H1 (cell line): ENCODE measurements at places on chromosomes 2 and 18.

- DNase-seq: no peak
These were observed 40.0 kb downstream of the COA5 start for GRCh38 chr2:98568161-98568956.

DNA sequence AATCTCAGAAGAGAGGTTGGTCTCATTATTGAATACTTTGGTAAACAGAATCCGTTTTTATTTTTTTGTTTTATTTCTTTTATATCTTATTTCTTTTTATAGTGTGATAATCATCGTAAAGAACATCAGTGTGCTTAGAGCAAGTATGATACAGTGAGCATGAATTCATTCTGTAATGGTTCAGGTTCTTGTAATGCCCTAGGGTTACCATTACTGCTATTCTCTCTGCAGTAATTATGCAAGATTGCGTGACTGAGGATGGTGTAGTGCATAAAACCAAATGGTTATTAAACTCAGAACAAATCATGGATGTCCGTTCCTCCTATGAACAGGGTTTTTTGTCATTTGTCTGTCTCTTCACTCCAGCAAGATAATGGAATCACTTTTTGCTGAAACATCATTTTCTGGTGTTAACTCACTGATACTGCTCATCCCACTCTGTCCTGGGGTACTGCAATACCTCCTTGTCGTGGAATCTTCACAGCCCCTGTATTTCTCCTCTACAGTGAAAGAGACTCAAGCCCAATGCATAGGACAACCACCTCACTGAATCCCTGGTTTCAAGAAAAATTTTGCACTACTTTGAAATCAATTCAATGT is 274.8 kb upstream of the ST6GAL2 start:
- DNase-seq: no peak

- no peak for DNase-seq
These were observed 131.4 kb upstream of the SLC1A4 start for GRCh38 chr2:64857581-64858471.

GRCh38 chr2:110842048-110842447 is 109.7 kb downstream of the ACOXL start:
- no peak for DNase-seq

DNA sequence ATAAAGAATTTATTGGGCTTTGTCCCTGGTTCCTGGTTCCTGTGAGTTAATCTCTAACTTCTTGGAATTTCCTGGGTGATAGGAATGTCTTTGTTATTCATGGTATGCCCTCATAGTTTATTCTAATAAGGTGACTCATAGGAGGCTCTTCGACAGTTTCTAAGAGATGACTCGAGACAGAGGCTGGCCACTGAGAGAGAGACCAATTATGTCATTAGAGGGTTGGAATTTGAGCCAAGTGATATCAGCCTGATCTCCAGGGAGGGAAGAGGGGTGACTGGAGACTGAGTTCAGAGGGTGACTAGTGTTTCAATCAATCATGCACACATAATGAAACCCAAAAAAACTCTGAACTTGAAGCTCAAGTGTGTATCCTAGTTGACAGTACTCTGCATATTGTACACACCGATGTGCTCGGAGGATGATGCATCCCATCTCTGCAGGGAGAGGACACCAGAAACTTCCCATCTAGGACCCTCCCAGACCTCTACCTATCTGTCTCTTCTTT is 185.7 kb downstream of the MTCL1 start:
- DNase-seq: peak; percentile 60

DNA sequence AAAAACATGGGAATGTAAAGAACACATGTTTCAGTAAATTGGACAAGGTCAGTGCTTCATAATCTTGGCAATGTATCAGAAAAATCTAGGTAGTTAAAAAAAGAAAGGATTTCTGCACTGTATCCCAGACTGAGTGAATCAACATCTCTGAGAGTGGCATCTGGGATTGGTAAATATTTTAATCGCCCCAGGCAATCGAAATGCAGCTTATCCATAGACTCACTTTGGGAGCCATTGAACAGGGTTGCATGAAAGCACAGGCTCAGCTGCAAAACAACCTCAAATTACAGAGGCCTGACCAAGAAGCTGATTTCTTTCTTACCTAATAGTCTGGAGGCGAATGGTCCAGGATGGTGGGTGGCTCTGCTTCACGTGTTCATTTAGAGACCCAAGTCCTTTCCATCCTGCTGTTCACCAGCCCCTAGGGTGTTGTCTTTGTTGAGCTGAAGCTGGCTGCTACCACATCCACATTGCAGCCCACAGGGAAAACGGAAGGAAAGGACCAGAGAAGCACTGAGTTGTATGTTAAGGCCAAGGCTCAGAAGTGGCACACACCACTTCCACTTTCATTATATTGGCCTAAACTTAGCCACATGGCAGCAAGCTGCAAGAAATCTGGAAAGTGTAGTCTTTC is 59.0 kb downstream of the MOGAT1 start:
- DNase-seq: no peak

GRCh38 chr18:31710826-31711225 is 26.4 kb upstream of the B4GALT6 start:
- DNase-seq: no peak

DNA sequence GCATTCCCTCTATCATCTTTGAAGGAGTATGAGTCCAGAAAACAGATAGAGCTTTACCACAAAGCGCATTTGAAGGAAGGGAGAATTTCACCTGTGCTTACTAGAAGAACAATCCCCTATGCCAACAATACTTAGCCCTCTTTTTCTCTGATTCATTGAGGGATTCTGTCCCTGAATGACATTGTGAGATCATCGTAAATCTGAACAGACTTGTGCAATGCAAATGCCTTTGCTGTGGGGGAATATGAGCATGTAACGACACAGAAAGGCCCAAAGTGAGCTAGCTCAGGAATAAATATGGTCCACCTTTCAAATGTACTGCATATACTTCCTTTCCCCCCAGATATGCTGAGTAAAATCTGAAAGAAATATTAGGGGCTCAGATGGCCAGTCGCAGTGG is 67.6 kb downstream of the SCN1A start:
- no peak for DNase-seq

GRCh38 chr2:25388491-25388890 is 46.8 kb upstream of the DNMT3A start:
- DNase-seq: no peak

GRCh38 chr18:70359071-70359470 is 70.2 kb downstream of the SOCS6 start:
- no peak for DNase-seq

GRCh38 chr2:86413296-86414094 is 27.7 kb upstream of the KDM3A start:
- DNase-seq: no peak

- no peak for DNase-seq
These were observed 78.8 kb downstream of the HNRNPLL start for GRCh38 chr2:38523728-38524437.

- DNase-seq: no peak
These were observed 416.7 kb upstream of the CRIM1 start for GRCh38 chr2:35938838-35939237.

GRCh38 chr18:63177919-63178821 is 141.4 kb downstream of the BCL2 start:
- DNase-seq: no peak

GRCh38 chr18:75051757-75052156 is 157.2 kb downstream of the PTGR3 start:
- DNase-seq: no peak

DNA sequence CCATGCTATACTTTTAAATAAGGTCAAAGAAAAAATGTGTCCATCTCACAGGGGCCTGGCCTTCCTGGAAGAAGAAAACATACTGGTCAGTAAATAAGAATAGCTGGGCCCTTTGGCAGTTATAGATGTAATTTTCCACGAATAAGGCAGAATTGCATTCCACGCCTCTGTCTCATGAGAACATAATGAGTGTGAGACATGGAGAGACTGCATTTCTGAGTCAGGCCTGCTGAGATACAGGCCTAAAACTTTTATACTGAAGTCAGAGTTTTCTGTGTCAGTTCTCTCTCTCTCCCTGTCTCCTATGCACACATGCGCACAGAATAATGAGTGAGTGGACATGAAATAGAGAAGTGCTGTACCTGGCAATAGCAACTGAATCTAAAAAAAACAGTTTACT is 20.4 kb upstream of the IL1R1 start:
- DNase-seq: no peak

- DNase-seq: no peak
These were observed 5.7 kb upstream of the ITPRIPL1 start for GRCh38 chr2:96319396-96319795.

- no peak for DNase-seq
These were observed 403.9 kb upstream of the FANCL start for GRCh38 chr2:58645017-58645416.

DNA sequence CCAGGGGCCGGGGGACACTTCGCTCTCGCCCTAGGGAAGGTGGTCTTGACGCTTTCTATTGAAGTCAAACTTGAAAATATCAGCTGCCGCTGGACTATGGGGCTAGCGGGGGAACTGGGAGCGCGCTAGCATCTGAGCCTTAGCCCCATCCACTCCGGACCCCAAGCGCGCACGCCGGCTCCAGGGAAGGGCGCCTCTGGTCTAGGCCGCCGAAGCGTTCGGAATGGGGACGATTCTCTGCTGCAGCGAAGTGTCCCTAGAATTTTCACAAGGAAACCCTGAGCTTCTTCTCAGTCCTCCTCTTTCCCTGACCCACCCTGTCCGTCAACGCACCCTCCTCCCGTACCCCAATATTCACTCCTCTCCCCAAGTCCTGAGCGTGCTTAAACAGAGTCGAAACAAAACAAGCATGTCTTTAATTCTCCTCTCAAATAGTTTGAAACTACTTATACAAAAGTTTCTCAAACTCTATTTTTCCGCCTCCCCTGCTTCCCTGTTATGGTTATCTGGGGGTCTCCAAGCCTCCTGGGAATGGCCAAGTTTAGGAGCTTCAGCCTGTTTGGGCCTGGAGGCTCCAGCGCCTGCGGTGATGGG is 5.0 kb downstream of the RAX start:
- DNase-seq: no peak

- DNase-seq: no peak
These were observed 85.6 kb downstream of the NCOA1 start for GRCh38 chr2:24576617-24577016.

DNA sequence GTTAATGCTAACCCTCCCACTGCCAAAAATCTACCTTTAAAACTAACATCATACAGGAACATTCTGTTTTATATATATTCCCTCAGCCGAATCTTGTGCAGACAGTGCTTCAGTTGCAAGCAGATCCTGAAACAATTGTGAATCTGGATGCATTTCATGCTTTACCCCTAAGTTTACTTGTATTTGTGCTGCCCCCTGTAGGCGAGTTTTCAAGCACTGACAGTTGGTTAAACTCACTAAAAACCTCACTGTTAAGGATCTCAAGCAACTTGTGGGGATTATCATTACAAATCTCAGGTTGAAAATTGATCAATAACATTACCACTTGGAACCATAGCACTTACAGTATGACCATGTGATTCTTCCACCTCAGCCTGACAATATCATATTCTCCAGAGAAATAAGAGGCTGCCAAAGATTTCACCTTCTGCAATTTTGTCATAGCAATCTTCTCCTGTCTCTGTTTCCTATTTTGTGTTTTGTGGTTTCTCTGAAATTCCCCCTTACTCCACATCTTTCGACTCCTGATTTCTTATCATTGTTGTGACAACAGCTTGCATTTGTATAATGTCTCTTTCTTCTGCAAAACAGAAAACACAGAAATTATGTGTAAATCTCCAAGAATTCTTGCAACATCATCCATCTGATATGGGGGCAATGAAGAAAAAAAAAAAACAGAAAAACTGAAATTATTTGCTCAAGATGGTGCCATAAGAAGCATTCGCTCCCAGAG is 354.6 kb upstream of the SETBP1 start:
- DNase-seq: peak; percentile 21

GRCh38 chr2:62971936-62972335 is 78.7 kb upstream of the OTX1 start:
- DNase-seq: no peak

- no peak for DNase-seq
These were observed 193.7 kb downstream of the SLC39A10 start for GRCh38 chr2:195850764-195851163.

DNA sequence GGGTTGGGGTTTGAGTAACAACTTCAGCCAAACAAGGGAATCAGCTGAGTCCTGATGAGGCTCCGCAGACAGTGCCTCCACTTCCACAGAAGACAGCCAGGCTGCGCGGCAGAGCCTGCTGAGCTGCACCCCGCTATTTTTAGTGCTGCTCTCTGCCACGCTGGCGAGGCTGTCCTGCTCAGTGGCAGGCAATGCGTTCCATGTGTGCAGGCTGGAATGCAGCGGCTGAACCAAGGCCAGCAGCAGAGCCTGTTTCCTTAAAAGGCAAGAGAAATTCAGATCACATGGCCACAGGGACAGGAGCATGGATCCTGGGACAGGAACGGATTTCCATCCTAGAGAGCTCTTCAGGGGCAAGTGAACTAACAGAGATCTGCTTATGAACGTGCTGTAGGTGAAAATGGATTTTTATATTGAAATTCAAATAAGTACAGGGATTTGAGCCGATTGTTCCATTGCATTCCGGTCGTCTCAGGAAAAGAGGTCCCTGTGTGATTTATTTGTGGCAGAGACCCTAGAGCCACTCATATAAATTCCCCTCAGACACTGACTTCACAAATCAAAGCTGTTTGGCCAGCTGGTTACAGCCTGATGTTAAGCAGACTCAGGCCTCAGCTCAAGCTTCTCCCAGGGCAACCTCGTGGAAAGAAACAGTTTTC is 98.7 kb downstream of the COL6A3 start:
- no peak for DNase-seq
